ENCODE measurements at places on chromosomes 6 and 20. TPM values are rescaled to one million over a fixed set of nuclear protein-coding genes. Genes with fewer than 3 reads are reported as not detected.

The TLDC2 gene
- total RNA-seq: 0.32 TPM

The SASH1 gene
- 11.7 TPM for total RNA-seq

The UST gene
- 6.1 TPM for total RNA-seq

The PDYN gene
- total RNA-seq: not detected

The PROKR2 gene
- total RNA-seq: not detected

The MMP24 gene
- not detected for total RNA-seq
